ENCODE measurements at places on chromosomes 7 and 10. TPM values are rescaled to one million over a fixed set of nuclear protein-coding genes. Genes with fewer than 3 reads are reported as not detected.

GRCh38 chr7:151542606-151543130, 23.0 kb upstream of the RHEB start:
- DNase-seq: no peak

DNA sequence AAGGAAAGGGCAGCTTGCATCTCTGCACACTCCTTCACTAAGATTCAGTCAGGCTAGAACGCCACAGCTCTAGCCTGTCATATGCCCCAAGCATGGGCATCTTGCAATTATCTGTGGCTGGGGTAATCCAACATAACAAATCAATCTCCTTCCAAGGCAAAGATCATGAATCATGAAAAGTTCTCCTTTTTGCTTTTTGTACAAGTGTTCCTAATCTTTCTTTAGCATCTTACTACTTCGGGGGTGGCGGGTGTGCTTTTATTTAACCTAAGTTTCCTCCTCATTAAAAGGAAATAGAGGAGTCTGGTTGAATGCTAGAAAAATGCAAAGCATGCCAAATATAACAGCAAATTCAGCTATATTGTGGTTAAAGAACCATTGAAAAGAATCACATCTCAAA, 43.5 kb upstream of the NKX2-3 start:
- no peak for DNase-seq

- peak; percentile 25 for DNase-seq
Observed at GRCh38 chr10:101291331-101292193, 62.3 kb upstream of the LBX1 start.

- DNase-seq: no peak
Observed at GRCh38 chr7:105590793-105591192, 9.5 kb upstream of the EFCAB10 start.

DNA sequence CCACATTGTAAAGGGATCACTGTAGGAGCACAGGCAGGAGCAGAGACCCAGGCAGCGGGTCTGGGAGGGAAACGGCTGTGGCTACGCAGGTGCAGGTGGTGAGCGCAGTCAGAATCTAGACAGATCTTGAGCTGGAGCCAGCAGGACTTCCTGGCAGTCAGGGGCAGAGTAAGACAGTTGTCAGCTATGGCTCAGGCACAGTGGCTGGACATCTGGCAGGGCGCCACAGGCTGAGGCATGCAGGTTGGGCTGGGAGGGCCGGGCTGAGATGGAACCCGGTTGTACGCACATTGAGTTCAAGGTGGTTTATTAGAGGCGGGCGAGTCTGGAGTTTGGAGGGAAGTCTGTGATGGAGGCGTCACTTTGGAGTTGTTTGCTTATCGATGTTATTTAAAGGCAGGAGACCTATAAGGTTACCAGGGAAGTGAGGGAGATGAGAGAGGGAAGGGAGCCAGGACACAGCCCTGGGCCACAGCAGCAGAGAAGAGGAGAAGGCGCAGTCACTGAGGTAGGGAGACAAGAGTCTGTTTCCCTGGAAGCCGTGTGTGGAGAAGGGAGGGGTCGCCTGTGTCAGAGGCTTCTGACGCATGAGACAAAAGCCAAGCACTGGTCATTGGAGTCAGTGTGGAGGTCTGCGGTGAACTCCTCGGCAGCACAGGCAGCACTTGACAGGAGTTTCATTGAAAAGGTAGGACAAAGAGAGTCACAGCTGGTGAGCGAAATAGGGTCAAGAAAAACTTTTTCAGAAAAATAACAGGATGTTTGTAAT, 73.8 kb downstream of the LANCL2 start:
- DNase-seq: peak; percentile 48

GRCh38 chr10:101337836-101338235, 16.1 kb upstream of the BTRC start:
- no peak for DNase-seq

DNA sequence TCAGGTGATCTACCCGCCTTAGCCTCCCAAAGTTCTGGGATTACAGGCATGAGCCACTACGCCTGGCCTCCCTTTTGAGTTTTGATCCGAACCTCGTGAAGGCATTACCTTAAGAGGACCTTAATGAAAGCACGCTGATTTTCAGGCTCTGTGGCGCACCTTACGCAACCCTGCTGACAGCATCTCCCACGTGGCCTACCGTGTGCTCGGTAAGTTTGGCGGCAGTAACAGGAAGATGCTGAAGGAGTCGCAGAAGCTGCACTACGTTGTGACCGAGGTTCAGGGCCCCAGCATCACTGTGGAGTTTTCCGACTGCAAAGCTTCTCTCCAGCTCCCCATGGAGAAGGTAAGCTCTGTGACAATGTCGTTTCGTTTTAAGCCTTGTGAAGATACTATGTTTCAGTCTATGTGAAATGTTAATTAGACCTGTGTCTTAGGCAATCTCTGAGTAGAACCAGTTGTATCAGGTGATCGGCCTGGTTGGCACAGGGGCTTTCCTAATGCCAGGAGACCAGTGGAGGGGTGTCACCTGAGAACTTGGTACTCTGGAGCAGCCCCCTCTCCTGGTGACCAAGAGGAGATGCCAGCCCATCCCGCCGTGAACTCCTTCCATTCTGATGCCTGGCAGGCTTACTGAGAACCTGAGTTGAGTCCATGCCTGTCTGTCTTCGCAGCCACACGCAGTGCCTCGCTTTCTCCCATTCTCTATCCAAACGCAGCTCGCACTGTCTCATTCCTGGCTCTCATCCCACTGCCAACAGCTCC, 43.5 kb downstream of the TRRAP start:
- no peak for DNase-seq

GRCh38 chr7:81025360-81025759, 106.5 kb upstream of the SEMA3C start:
- no peak for DNase-seq

- no peak for DNase-seq
Observed at GRCh38 chr10:30114401-30114800, 55.0 kb upstream of the JCAD start.

GRCh38 chr7:155806096-155806871, 6.0 kb downstream of the SHH start:
- no peak for DNase-seq

Gene ACSL5
- total RNA-seq: 8.6 TPM

Gene ENO4
- under 0.01 TPM for total RNA-seq

Gene COL13A1
- total RNA-seq: 3.5 TPM

Gene CYP2E1
- total RNA-seq: 1.3 TPM

Gene HOXA3
- 11.7 TPM for total RNA-seq

Gene GIMAP8
- under 0.01 TPM for total RNA-seq

Gene WEE2
- total RNA-seq: 0.32 TPM

Gene ABCA13
- under 0.01 TPM for total RNA-seq

Gene AGBL3
- total RNA-seq: 1.3 TPM

Gene PLEKHS1
- total RNA-seq: under 0.01 TPM

Data from fibroblast of villous mesenchyme (primary cell).